Right lobe of liver (tissue), 6 donors: ENCODE measurements at places on chromosomes 13 and 19. TPM values are rescaled to one million over a fixed set of nuclear protein-coding genes. Genes with fewer than 3 reads are reported as not detected.

WDFY2 gene
- 8.4 TPM for total RNA-seq

IRGQ gene
- 11.3 TPM for total RNA-seq

RNF113B gene
- not detected for total RNA-seq

MEF2B gene
- 0.24 TPM for total RNA-seq

SPIB gene
- not detected for total RNA-seq
